ENCODE measurements at places on chromosomes 3 and 15.
A peak's percentile ranks its signal among the peaks of the same experiment; 100 is the strongest.

DNA sequence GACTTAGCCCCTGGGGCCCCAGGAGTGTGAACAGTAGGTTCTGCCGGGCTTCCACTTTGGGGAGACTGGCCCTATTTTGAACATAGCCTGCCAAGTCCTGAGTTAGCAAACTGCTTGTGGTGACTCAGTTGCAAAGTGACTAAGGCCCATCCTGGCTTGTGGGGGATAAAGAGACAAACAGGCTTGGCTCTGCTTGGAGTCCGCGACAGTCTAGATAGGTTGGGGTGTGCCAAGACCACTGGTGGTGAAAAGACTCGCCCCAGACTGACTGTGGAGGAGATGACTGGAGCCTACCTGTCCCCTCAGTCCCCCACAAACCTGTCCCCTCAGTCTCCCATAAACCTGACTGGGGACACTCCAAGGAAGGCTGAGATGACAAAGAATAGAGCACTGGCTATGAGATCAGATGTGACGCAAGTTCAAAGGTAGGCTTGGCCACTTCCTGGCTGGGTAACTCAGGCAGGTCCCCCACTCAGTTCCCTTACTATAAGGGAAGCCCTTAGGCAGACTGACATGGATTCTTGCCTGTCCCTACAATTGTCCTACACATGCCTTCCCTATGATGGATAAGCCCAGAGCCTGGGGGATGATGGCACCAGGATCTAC, 4.3 kb downstream of the DNASE1L3 start:
- DNase-seq, result peak; percentile 35

GRCh38 chr3:126100269-126100633, 16.3 kb upstream of the SLC41A3 start:
- DNase-seq, result no peak

DNA sequence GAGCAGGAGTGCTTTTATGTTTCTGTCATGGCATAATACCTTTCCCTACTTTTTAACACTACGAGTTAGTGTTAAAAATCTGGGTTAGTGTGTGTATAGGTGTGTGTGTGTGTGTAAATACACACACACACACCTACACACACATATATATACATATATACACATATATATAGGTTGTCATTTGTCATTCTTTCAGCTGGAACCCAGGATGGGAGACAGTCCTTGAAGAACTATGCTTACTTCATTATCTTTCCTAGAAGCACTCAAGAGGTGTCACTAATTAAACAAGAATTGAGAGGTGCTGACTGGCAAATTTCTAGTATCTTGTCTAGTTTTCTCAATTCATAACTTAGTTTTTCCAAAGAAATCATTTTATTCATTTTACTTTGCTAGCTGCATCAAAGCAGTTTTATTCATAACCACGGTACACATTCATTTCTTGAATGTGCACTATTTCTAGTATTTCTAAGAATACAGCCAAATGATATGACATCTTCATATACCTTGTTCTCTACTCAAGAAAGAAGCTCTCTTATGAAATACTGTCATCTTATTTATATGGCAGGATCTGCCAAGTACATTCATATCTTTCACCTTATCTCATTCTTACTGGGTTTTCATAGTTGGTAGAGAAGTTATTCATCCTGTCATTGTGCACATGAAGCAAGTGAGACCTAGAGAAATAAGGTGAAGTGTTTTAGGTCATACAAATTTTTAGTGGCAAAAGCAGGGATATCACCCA, 46.6 kb downstream of the ISL2 start:
- DNase-seq, result no peak

DNA sequence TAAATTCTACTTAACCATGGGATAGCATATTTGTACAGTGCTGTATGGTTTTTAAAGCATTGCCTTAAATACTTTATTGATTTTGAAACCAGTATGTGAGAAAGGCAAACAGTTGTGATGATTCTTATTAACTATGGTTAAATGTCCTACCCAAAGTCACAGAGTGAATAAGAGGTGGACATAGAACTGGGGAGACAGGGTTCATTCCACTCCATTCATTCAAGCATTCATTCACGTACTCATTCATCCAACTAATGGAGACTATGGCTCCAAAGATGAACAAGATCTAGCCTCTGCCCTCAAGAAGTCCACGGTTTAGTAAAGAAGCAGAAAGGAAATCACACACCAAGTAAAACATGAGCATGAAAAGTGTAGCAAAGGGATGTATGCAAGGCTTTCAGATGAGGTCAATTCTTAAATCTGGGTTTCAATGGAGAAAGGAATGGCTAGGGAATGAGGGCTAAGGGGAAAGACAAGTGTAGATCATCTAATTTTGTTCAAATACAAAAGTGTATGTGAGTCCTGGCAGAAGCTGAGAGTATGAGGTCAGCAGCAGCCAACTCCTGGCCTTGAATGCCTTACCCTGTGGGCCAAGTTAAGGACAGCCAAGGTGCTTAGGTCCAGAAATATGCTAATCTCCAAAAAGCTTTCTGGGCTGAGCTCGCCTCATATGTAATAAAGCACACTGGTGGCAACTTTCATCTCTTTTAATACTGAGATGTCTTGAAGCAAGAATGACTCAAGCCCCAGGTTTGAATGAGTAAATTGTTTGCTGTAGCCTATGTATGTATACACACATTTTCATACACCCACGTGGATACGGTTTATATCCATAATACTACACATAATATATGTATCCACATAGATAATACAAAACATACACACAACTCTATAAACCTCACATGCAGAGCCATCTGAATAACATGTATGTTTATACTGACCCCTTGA, 4.3 kb downstream of the TNIK start:
- no peak for DNase-seq

DNA sequence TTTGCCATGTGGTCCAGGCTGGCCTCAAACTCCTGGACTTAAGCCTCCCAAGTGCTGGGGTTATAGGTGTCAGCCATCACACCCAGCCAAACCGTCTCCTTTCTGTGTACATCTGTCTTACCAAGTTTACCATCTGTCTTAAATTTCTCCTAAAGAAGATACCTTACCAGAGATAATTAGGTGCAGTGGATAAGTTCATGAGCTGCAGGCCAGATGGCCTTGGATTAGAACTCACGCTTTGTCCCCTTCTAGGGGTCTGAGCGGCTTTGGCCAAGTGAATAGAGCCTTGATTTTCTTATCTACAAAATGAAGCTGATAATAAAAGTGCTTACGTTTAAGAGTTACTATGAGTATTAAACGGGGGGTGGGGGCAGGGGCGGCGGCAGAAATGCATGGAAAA, 103.9 kb downstream of the SUCLG2 start:
- DNase-seq, result no peak

- no peak for DNase-seq
Measured at GRCh38 chr15:55247766-55248427, 41.7 kb downstream of the RAB27A start.

GRCh38 chr15:74433592-74434262, at the start of gene SEMA7A:
Gene SEMA7A, minus strand, starts transcription at chr15:74433958. Its CDS starts 40 bp downstream, at chr15:74433918.
- peak; percentile 62 for DNase-seq

DNA sequence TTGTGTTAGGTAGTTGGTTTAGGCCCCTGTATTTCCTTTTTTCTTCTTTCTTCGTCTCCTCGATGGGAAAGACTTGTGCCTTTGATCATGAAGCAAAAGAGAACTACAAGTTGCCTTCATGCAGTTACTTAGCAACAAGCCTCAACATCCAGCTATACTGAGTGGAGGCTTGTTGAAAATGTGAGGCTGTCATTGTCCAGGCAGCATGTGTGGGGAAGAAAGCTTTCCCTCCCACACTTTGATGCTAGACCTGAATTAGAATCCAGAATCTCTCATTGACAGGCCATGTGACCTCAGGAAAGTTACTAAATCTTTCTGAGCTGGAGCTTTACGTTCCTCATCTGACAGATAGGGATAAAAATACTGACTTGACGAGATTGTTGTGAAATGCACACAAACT, 23.7 kb downstream of the IFT122 start:
- no peak for DNase-seq

GRCh38 chr15:56654624-56655023, 78.7 kb downstream of the ZNF280D start:
- peak; percentile 20 for DNase-seq

DNA sequence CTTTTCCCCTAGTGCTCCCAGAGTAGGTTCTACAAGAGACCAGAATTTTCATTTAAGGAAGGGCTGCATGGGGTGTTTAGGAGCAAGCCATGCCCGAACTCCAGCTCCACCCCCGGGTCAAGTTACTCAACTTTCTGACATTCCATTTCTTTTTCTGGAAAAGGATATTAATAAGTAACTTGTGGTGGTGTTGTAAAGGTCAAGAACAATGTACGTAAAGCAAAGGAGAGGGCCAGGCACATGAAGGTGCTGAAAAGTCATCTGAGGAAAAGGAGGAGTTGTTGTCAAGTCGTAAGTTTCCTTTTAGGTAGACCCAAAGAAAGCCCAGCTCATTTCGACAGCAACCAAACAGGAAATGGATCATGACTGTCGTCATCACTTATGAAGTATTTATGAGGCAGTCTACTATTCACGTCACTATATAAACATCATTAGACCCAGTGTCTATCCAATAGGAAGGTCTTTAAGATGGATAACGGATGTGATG, 319.6 kb upstream of the IL12A start:
- DNase-seq, result peak; percentile 80

- DNase-seq, result peak; percentile 66
Measured at GRCh38 chr3:132448216-132448961, 31.1 kb downstream of the DNAJC13 start.

GRCh38 chr3:4322635-4323034, 19.5 kb downstream of the SETMAR start:
- DNase-seq, result peak; percentile 98

- no peak for DNase-seq
Measured at GRCh38 chr3:177787279-177788041, 590.2 kb upstream of the TBL1XR1 start.

GRCh38 chr3:153289334-153289808, 127.3 kb downstream of the RAP2B start:
- DNase-seq, result no peak

DNA sequence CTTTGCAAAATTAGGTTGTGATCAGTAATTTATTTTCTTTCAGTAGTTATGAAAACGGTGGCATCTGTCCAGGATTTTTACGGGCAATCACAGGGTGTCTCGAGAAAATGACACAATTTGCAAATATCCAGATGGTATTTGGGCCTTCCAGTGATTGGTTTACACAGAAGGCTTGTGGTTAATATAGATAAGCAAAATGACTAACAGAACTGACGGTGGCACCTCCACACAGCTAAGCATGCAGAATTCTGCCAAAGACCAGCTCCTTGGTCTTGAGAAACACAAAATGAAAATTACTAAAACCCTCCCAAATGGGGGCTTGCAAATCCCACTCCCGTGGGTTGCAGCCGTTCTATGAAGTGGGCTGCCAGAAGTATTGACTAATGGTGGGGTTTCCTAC, 5.5 kb downstream of the ARHGEF3 start:
- DNase-seq, result peak; percentile 89

GRCh38 chr3:12629560-12629959, 34.4 kb downstream of the RAF1 start:
- DNase-seq, result no peak

DNA sequence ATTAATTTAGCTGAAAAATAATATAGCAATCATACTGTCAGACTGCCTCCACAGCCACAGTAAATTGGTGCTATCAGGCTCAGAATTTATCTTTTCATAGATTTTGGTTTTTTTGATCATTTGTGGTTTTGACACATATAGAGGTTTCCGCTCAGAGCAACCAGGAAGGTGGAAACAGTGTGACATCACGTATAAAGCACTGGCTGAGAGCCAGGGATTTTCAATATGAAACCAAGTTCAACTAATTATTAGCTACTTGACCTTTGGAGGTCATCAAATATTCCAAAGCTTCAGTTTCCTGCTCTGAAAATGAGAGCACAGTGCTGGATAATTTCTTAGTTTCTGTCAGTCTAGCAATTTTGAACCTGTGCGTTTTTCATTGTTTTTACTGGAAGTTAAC, 433.8 kb upstream of the SUCLG2 start:
- DNase-seq, result no peak

DNA sequence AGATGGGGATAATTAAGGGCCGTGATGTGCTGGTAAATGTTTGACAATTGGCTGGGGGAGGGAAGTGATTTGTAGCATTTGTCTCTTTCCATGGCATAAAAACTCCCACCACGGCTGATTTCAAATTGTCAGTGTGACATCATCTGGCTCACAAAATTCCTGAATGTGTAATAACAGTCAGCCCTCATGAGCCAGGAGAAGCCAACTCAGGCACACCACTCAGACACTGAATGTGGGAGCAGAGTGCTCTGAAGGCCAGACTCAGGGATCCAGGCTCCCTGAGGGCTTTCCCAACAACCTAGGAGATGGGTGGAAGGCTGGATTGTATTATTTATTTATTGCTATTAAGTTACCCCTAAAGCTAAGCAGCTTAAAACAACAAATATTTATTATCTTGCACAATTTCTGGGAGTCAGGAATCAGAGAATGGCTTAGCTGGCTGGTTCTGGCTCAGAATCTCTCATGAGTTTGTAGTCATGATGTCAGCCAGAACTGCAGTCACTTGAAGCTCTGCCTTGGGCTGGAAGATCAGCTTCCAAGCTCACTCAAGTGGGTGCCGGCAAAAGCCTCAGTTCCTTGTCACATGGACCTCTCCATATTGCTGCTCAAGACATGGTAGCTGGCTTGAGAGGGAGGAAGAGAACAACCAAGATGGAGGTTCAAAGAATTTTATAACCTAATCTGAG, 6.5 kb upstream of the CPEB1 start:
- no peak for DNase-seq

- DNase-seq, result no peak
Measured at GRCh38 chr3:10223676-10224639, 24.3 kb upstream of the TATDN2 start.

DNA sequence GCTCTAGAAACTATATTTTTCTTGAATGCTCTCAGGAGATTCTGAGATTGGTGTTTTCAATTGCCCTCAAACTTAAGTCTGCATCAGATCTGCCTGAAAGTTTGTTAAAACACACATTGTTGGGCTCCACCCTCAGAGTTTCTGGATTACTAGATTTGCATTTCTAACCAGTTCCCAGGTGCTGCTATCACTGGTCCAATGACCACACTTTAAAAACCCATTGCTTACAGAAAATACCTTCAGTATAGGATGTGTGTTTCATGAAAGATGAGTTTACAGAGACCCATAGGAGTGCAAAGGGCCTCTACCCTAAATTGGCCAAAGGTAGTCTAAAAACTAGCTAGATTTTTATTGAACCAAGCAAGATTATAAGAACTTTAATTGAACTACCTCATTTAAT, 17.8 kb downstream of the GRM7 start:
- no peak for DNase-seq

- no peak for DNase-seq
Measured at GRCh38 chr3:94001827-94002495, 22.0 kb downstream of the ARL13B start.

DNA sequence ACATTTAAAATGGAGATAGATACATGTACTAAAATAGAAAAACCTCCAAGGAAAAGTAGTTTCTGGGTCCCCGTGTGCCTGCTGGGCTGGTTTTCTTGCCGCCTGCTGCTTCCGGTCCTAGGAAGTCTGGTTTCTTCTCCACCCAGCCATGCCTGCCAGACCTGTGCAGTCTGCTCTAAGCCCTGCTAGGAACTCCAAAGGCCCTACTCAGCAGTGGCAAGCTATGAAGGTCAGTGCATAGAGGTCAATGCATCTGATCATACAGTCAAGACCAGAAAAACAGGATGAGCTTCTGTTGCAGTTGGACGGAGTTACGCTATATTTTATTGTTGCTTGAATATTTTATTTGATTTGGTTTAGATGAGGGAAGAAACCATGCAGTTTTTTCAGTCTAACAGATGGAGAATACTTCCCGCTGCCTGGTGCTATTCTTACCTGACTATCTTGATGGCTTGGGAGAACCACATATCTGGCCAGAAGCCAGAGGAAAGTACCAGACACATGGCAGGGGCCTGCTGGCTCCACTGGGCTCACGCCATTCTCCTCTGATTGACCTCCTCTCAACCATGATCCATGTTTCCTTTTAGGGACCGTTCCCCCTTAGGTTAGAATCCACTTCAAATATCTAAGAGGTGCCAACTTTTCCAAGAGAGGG, 226.8 kb upstream of the ST8SIA2 start:
- DNase-seq, result no peak
